ENCODE measurements at places on chromosomes 2 and 18.

GRCh38 chr2:98161186-98161585 lies 74.2 kb downstream of the VWA3B start:
- DNase-seq: peak; percentile 28

- DNase-seq: no peak
Measured at GRCh38 chr2:197174539-197175094, 136.0 kb downstream of the ANKRD44 start.

- DNase-seq: peak; percentile 68
Measured at GRCh38 chr2:108534584-108535356, 500 bp downstream of the LIMS1 start.

DNA sequence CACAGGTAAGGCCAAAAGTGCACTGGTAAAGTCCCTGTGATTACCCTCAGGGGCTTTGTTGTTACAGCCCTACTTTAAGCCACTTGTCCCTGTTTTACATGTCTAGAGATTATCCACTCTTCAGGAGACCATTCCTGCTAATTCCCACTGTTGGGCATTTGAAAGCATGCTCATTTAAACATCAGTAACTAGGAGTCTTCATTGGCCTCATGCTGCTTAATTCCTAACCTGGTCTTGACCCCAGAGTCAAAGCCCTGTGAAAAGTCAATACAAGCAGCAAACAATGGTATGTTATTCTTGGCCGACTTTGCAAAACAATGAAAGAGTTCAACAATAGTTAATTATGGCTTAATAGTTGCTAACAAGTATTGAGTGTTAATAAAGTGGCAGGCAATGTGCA lies 23.2 kb downstream of the AFF3 start:
- no peak for DNase-seq

GRCh38 chr2:238003234-238004031 lies 36.6 kb downstream of the UBE2F start:
- no peak for DNase-seq

GRCh38 chr2:239609162-239609561 lies 208.3 kb upstream of the HDAC4 start:
- DNase-seq: no peak

GRCh38 chr18:49251451-49251850 lies 209.0 kb downstream of the DYM start:
- DNase-seq: no peak

- DNase-seq: no peak
Measured at GRCh38 chr2:16881122-16881521, 215.5 kb upstream of the CYRIA start.

GRCh38 chr18:61738488-61738887 lies 154.3 kb downstream of the RNF152 start:
- DNase-seq: no peak

GRCh38 chr2:24515335-24515734 lies 24.3 kb downstream of the NCOA1 start:
- no peak for DNase-seq

DNA sequence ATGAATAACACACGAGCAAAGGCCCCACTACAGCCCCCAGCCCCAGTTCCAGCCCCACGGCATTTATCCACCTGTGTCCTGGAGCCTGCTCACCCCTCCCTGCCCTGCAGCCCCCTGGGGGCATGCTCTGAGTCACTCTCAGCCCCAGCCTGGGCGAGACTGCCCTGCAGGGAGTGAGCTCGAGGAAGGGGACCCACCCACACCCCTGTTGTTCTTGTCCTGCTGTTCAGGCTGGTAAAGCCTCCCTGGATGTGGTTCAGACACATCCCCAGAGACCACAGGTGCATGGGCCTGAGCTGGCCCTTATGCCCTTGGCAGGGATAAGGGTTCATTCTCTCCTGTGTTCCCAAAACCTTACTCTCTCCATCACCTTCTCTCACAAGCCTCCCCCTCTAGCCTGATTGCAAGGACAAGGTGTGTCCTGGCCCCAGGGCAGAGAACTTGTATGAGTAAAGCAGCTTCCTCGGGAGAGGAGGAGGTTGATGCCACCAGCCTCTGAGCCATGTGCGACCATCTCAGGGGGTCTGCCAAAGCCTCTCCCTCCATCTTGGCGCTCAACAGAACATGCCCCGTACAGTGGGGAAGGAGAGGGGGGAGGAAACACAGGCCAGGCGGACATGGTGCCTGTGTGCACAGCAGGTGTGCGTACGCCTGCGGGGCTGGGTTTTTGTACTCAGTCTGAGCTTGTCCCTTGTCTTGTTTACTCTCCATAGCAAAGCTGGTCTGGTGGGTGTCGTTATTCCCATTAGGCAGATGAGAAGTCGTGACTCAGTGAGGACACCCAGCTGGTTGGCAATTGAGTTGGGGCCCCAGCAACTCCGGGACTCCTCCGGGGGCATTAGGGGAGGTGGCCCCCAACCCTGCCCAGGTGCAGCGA lies 64.4 kb downstream of the CIB4 start:
- DNase-seq: no peak

GRCh38 chr18:33755931-33756560 lies 178.0 kb downstream of the ASXL3 start:
- DNase-seq: no peak

- DNase-seq: no peak
Measured at GRCh38 chr2:30039101-30039500, 107.7 kb upstream of the YPEL5 start.

DNA sequence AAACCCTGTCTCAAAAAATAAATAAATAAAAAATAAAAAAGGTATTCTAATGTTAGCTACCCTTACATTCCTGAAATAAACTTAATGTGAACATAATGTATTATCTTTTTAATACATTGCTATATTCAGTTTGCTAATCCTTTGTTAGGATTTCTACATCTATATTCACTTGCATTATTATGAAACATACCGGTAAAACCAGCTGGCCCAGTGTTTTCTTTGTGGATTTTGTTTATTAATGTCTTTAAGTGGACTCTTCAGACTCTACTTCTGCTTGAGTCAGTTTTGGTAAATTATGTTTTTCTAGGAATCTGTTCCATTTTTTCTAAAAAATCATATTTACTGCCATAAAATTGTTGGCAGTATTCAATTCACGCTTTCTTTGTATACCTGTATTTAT lies 34.5 kb downstream of the PTPN2 start:
- DNase-seq: no peak

DNA sequence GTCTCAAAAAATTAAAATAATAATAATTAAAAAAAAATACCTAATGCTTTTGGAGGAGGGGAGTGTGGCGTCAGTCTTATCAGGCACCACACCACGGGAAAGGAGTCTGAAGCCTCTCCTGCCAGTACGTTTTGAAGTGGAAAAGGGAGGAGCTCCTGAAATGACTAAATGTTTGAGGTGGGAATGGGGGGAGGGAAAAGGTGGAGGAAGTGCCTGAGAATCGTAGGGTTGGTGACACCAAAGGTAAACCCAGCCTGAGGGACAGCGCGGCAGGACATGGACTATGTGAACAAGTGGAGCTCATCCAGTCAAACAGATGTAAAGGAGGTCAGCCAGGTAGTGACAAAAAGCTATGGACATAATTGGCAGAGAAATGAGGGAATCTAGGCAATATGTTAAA lies 42.2 kb upstream of the EPHA4 start:
- DNase-seq: no peak

GRCh38 chr2:56465491-56465890 lies 281.7 kb downstream of the CCDC85A start:
- DNase-seq: no peak

- DNase-seq: no peak
Measured at GRCh38 chr2:233005096-233005495, 8.0 kb downstream of the NGEF start.

DNA sequence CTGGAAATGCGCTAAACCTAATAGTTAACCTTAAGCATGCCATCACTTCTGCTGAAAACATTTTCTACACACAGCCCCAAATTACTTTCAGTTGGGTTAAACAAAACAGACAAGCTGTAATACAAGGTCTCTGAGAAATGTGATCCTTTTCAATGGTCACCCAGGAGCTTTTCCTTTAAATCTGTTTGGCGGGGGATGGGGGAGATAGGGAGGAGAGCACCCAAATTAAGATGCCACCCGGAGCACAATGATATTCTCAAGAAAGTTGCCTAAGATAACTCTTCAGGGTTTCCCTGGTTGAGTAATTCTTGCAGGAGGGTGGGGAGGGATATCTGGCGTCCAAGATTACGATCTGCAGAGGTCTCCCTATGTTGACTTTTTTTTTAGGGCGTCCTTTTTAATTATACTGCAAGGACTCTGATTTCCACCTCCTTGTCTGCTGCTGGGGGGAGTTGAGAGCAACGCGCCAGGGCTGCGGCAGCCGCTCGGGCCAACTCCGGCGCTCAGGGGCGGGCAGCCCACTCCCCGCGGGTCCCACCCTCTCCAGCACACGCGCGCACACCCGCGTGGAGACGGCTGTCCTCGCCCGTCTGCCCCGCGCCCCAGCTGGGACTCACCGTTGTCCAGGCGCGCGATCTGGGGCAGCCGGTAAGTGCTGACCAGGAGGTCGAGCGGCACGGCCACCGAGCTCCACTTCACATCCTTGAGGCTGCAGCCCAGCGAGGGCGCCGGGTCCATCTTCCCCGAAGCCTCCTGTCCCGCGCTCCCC lies 807 bp downstream of the GAREM1 start:
- peak; percentile 61 for DNase-seq

DNA sequence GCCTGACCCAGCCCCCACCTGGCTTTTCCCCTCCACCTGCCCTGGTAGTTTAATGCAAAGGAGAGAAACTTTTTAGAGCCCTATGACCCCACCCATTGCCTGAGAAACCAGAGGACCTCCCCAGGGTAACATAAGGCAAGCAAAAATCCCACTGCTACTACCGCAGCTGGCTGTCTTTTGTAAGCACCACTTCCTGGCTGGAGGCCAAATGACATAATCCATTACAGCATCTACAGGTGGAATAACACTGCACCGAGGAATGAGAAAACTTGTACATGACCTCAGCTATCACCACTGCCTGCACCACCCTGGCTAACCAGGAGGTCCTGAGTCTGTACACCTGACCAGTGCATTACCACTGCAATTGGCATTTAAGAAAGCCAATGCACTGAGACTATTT lies 149.6 kb upstream of the GALNT5 start:
- DNase-seq: no peak

DNA sequence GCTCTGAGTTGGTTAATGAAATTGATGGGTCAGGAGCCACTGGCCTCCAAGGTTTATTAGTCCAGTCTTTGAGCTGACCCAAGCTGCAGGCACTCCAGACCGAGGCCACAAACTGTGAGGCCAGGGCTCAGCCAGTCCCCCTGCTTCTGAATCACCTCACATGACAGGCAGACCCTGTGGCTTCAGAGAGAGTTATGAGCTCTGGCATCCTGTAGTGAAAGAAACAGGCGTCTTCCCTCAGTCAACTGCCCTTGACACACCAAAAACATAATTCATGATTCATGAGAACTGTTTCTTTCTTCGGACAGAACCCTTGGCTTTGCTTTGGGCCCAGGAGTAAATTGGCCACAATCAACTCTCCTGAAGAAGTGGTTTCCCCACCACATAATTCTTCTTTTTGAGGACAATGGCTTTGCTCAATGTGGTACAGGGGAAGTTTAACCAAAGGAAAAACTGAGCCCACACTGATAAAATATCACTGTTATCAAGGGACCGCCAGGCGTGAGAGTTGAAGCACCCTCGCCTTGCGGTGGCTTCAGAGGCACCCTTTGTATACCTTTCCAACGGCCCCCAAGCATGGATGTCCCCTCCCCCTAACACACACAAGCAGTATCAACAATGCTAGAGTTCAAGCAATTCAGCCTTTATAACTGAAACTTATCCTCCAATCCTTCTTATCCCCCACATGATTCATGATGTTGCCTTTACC lies 226.9 kb downstream of the CYRIA start:
- DNase-seq: no peak

DNA sequence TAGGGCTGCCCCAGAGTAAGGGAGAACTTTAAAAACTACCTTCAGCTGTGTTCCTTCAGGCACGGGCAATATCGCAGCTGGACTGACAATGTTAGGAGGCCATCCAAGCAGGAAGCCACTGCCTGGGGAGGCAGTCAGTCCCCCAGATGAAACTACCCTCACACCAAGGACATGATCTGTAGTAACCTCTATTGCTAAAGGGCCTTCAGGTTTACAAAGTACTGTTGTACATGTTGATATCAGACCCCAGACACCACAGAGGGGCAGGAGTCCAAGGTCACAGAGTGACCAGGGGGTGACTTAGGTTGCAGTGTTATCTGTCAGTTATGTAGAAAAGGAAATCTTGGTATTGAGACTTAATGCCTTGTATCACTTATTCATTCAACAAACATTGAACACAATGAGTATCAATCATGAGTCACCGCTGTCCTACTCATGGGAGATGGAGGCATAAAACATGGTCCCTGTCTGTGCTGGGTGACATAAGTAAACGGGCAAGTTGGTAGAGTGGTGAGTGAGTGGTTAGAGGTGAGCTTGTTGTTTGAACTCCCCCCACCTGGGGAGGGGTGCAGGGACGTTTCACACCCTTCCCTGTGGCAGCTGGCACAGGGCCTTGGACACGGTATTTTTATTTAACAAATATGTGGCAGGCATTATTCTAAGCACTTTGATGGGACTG lies 7.1 kb downstream of the CABLES1 start:
- DNase-seq: no peak

DNA sequence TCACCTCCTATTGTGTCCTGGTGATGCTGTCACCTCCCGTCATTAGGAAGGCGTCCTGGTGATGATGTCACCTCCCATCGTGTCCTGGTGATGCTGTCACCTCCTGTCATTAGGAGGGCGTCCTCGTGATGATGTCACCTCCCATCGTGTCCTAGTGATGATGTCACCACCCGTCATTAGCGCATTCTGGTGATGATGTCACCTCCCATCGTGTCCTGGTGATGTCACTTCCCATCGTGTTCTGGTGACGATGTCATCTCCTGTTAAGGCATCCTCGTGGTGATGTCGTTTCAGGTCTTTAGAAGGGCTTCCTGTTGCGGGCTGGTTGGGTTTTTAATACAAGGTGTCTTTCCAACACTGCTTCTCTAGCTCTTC lies 40.7 kb downstream of the CTDP1 start:
- DNase-seq: no peak

DNA sequence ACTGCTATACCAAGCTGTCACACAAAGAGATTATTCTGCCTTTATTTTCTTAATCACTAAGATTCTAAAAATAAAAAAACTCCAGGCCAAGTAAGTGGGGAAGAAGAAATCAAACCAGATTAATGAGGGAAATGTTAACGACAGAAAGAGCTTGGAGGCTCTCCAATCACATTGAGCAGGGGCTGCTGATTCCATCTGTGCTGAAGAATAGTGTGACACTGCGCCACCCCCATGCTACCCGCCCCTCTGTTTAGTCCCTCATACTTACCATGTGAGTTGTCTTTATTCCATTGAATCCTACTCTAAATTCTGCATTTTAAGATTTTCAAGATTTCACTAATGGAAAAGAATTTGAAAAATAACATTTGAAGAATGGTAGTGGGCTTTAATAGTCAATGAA lies 998.0 kb upstream of the CDH2 start:
- DNase-seq: no peak

DNA sequence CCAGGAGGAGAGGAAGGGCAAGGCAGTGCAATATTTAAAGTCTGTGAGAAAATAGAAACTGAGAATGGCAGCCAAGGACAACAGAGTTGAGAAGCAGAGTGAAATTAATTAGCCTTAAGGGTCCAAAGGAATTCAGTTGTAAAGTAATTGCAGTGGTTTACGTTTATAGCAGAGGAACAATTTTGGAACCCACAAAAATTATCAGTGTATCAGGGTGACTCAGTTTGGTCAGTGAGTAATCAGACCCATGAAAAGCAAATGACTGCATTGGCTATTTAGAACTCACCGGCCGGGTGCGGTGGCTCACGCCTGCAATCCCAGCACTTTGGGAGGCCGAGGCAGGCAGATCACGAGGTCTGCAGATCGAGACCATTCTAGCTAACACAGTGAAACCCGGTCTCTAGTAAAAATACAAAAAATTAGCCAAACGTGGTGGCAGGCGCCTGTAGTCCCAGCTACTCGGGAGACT lies 245.8 kb upstream of the SLC39A10 start:
- DNase-seq: no peak

- no peak for DNase-seq
Measured at GRCh38 chr2:175728032-175728431, 274.0 kb downstream of the LNPK start.
